Activated CD8-positive, alpha-beta memory T cell treated with anti-CD3 and anti-CD28 coated beads for 48 hours (primary cell): ENCODE measurements at places on chromosomes 2 and 18.

DNA sequence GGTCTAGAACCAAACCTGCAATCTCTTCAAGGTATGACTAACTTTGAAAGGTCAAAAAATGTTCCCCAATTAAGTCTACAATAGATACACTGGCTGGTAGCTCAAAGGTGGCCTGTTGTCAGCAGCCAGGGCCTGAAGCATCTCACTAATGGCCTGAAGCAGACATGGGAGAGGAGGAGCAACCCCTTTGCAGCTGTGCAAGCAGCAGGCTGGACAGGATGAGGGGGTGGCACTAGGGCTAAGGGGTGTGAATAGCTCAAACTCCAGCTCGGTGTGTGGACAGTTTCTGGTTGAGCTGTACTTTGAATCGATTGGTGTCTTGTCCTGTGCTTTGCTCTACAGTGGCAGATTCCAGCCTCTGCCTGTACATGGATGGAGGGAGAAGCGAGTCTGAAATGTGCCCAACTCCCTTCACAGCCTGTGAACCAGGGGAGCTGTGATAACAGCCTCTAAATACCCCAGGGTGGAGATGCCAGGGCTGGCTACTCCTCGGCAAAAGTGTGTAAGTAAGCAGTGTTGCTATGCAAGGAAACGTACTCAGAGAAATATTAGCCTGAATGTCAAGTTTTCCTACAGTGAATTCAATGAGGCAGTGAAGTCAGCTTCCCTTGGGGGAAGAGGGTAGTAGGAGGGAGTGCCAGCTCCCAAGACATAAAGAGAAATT lies 34.7 kb upstream of the DTNB start:
- DNase-seq: no peak

DNA sequence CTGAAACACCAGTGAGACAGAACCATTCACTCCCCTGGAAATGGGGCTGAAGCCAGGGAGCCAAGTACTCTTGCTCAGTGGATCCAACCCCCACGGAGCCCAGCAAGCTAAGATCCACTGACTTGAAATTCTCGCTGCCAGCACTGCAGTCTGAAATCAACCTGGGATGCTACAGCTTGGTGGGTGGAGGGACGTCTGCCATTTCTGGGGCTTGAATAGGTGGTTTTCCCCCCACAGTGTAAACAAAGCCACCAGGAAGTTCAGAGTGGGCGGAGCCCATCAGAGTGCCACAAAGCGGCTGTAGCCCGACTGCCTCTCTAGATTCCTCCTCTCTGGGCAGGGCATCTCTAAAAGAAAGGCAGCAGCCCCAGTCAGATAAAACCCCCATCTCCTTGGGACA lies 292.8 kb downstream of the LNPK start:
- no peak for DNase-seq

- DNase-seq: no peak
Measured at GRCh38 chr2:171334171-171334570, 99.6 kb downstream of the METTL8 start.

GRCh38 chr2:641872-642815 lies 35.1 kb downstream of the TMEM18 start:
- no peak for DNase-seq

DNA sequence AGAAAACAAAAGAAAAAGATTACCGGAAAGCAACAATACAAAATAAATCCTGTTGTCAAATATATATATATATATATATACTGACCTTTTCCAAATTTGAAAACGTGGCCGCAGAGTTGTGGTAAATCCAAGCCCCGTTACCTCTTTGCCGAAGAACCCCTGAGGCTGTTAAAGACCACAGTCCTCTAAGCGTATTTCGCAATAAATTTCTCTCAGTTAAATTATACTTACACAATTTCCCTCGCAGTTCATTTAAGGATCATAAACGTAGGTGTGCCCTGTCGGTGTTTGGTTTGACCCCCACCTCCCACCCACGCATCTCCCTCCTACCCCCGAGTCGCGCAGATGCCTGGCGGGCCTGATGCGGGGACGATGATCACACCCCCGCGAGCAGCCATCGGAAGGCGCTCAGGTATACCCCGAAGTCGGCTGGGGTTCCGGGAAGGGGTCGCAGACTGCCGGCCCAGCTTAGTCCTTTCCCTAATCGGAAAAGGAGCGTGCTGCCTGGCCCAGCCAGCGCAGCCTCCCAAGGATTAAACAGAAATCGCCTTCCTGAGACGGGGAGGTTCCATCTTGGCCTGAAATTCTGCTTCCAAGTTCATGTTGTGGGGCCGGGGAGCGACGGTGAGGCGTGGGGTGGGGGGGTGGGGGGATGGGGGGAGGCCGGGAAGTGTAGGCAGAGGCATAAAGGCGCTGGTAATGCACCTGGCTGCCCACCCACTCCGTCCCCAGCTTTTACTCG lies 2.9 kb upstream of the MEIS1 start:
- DNase-seq: no peak

DNA sequence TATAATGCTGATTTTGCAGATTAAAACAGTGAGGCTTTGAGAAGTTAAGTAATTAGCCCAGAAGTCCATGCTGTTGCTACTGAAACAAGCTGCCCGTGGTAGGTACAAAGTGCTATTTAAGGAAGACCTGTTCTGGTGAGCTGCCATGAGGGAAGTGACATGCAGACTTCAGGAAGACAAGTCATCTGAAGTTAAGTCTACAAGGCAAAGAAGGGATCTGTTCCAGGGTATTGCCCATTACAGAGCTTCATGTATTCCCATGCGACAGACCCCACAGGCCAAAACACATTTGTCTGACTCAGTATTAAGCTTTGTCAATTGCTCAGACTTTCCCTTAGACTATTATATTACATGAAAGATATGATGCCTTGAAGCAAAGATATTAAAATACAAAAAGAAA lies 520.8 kb downstream of the FBXO15 start:
- no peak for DNase-seq
